ENCODE measurements at places on chromosomes 12 and 14.

DNA sequence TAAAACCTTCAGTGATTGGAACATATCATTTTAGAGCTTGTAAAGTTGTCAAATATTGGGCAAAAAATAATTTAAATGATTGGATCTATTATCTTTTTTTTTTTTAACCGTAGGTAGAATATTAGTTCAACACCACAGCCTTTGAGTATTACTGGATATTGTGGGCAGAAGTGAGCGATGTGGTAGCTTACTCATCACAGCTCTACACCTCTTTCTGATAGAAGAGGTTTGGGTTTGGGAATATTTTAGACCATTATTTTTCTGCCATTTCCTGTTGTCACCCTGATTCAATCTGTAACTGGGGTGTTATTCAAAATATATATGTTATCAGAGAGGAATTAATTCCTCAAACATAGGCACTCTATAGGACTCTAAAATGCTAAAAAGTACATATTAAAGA, 34.8 kb upstream of the SLC38A2 start:
- no peak for DNase-seq

DNA sequence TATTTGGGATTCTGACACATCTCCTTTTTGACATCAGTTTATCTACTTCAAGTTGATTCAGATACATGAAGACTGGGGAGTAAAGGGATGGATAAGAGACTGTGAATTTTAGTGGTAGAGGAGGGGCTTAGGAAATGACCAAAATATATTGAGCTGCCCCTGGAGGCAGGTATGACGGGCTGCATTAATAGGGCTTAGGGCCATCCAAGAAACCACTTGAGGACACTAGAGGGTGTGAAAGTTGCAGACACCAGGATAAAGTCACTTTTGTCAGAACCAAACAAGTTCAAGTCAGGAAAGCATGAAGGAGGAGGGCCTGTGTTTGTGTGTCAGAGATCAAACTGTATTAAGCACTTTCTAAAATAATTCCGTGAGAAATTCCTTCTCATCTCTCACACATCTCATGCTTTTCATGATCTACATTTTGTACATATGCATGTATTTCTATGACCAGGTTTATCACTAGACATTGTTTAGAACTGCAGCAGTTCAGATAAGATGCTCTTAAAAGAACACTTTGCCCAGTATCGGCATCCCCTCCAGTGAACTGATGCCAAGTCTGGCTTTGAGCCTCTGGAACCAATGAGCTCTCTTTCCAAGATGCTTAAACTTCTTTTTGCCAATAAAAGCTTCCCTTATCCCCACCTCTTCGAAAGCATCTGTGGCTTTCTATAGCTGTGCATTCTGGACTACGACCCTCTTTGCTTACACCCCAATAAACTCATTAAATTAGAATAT, 136.9 kb downstream of the SLC38A1 start:
- DNase-seq = no peak

DNA sequence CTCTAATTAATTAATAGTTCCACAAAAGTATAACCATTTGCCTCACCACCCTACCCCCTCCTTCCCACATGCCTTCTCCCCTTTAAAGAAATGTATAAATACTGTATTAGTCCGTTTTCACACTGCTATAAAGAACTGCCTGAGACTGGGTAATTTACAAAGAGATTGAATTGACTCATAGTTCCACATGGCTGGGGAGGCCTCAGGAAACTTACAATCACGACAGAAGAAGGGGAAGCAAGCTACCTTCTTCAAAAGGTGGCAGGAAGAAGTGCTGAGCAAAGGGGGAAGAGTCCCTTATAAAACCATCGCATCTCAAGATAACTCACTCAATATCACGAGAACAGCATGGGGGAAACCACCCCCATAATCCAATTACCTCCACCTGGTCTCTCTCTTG, 8.2 kb upstream of the RESF1 start:
- no peak for DNase-seq

- no peak for DNase-seq
These were observed 4.3 kb downstream of the KHNYN start for GRCh38 chr14:24434036-24434435.

DNA sequence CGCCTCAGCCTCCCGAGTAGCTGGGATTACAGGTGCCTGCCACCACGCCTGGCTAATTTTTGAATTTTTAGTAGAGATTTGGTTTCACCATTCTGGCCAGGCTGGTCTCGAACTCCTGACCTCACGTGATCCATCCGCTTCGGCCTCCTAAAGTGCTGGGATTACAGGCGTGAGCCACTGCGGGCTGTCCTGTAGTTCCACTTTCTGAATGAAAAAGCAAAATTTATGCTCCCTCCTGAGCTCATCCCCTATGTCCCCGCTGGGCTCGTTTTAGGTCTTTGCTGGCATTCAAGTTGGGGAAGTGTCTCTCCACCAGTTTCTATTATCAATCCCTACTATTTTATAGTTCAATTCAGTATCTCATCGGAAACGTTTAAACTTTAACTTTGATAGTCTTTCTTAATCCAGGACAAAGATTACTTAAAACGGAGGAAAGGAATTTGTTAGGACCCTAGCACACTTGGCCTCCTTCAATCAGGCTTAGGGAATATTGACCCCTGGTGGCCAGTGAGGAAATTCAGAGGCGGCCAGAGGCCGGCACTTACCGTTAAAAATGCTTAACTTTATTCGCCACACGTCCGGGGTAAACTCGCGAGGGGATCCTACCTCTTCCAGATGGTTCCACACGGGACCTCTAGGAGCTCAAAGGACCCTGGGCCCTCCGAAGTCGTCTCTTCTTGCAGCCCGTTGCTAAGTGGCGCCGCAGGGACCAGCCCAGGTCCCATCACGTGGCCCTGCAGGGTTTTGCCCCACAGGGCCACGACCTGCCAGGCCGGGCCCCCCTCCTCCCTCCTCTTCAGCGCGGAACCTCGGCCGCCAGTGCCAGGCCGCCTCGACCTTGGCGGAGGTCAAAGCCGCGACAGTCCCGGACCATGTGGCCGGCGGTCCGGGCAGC, 11.4 kb upstream of the DNAL1 start:
- peak; percentile 47 for DNase-seq

DNA sequence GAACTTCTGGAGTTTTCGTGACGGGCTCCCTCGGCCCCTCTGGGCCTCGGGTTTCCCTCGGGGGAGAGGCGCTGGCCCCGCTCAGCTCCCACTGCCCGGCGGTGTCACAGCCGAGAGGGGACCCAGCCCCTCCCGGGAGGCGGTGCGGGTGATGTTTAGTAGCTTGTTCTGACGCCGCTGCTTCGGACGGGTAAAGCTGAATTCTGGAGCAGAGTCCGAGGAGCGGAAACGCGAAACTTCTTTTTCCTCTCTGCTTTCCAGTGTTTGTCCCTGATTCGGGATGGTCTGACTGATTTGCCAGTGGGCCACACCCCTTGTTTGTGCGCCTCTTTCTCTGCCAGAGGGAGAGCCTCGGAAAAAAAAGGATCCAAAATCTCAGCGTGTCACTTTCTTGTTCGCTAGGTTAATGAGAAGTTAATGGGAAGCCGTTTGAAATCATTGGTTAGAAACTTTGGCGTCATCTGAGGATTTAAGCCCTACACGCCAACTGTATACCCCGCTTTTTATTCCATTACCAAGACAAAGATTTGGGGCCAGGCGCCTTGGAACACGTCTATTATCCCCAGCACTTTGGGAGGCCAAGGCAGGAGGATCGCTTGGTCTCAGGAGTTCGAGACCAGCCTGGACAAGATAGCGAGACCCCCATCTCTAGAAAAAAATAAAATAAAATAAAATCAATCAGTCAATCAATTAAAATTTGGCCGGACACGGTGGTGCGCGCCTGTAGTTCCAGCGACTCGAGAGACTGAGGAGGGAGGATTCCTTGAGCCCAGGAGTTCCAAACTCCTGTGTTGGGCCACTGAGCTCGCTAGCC, 756 bp downstream of the TULP3 start:
- DNase-seq = peak; percentile 25

- no peak for DNase-seq
These were observed 1.3 kb upstream of the ANKRD9 start for GRCh38 chr14:102510616-102511520.

DNA sequence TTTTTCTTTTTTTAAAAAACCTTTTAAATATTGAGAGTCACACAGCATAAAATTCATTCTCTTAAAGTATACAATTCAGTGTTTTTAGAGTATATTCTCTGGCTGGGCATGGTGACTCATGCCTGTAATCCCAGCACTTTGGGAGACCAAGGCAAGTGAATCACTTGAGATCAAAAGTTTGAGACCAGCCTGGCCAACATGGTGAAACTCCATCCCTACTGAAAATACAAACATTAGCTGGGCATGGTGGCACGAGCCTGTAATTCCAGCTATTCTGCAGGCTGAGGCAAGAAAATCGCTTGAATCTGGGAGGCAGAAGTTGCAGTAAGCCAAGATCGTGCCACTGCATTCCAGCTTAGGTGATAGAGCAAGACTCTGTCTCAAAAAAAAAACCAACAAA, 68.4 kb upstream of the BCAT1 start:
- DNase-seq = no peak

GRCh38 chr12:67698672-67699581, 50.4 kb downstream of the DYRK2 start:
- peak; percentile 25 for DNase-seq

- DNase-seq = no peak
These were observed 127.2 kb downstream of the SLC15A5 start for GRCh38 chr12:16150276-16150675.

GRCh38 chr14:50762001-50762930, 68.7 kb downstream of the NIN start:
- no peak for DNase-seq

All from GM12891 (cell line).